ENCODE measurements at places on chromosomes 4 and X.

DNA sequence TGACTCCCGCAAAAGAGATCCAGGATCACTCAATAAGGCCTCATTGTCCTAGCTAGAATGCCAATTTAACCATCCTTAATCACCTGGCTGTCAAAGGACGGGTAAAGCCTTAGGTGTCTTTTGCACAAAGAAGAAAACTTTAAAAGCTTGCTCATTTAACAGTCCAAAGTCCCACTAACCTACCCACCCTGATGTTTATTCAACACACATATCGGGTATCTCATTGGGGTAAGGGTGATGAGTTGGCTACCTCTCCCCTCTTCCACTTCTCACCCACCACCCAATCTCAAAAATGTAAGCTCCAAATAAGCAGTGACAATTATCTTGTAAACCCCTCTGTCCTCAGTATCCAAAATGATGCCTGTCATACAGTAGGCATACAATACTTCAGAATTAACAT is 988 bp upstream of the SRD5A3 start:
- H3K27me3 ChIP-seq: no peaks in the 10 kb centered on the region
- peaks cover 13% of the 10 kb centered on the region for H3K4me1 ChIP-seq
- DNase-seq: no peak
- peak overlapping the region; percentile 90 for H3K27ac ChIP-seq
- H3K4me3 ChIP-seq: no peak overlapping the region

DNA sequence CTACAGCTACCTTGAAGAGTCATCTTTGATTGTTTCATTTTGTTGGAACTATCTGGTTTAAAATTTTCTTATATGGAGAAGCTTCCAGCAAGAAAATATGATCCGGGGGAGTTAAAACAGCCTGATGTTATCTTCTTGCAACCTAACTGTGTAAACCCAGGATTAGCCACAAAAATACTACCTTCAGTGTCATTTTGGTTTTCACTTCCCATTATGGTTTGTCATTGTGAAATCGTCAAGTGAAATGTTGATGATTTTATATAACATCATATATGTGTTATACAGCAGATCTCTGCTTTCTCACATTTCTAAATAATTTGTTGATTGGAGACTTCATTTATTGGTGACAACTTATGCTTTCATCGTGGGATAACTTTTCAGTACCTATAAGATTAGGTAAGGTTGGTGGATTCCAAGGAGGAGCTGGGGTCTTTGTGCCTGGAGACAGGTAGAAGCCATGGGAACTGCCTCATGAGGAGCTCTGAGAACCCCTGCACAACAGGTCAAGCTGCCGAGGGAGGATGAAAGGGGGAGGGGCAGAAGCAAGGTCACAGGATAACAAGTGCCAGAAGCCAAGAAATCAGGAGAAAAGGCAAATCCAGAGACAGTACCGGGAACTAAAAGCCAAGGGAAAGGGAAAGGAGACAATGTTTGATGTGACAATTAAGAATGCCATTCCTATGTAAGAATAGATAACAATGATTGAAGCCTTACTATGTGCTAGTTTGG is 7.2 kb downstream of the ARHGAP24 start:
- H3K27me3 ChIP-seq: no peaks in the 10 kb centered on the region
- H3K27ac ChIP-seq: no peak overlapping the region
- DNase-seq: no peak
- no peaks in the 10 kb centered on the region for H3K4me1 ChIP-seq
- no peaks in the 10 kb centered on the region for H3K36me3 ChIP-seq
- no peak overlapping the region for H3K4me3 ChIP-seq

DNA sequence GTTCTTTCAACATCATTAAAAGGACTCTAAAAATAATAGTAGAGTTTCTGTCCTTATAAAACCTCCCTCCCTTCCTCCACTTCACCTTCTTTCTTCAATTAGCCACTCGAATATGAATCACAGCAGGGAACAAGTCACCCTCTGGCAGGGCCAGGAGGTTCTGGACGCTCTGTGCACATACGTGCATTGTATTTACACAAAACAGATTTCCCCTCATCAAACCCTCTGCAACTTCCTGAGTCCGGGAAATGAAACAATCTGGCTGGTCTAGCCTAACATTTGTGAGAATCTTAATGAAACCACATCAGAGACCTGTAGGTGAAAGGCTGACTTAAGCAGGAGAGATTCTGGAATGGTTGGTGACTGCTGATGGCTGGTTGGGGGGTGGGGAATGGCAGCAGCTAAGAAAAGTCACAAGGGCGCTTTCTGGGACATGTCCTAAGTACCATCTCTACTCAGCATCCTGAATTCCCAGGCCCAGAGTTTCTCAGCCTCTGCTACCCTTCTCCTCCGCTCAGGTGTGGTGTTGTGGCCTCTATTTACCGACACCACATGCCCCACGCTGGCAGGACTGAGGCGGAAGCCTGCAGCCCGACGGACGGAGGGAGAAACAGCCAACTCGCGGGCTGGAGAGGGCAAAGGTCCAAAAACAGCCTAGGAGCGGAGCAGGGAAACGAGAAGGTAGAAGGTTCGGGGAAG is 1.0 kb downstream of the ZDHHC9 start:
- H3K27ac ChIP-seq: peak overlapping the region; percentile 82
- H3K36me3 ChIP-seq: no peaks in the 10 kb centered on the region
- peak; percentile 68 for DNase-seq
- H3K4me1 ChIP-seq: no peaks in the 10 kb centered on the region

GRCh38 chr4:165516281-165516833 is 137.5 kb downstream of the CPE start:
- no peak overlapping the region for H3K27ac ChIP-seq
- no peak overlapping the region for H3K4me3 ChIP-seq
- no peaks in the 10 kb centered on the region for H3K4me1 ChIP-seq
- no peaks in the 10 kb centered on the region for H3K27me3 ChIP-seq

GRCh38 chr4:8847331-8847730 is 24.3 kb downstream of the HMX1 start:
- no peaks in the 10 kb centered on the region for H3K4me1 ChIP-seq
- H3K27me3 ChIP-seq: peaks cover 58% of the 10 kb centered on the region
- H3K27ac ChIP-seq: no peak overlapping the region

DNA sequence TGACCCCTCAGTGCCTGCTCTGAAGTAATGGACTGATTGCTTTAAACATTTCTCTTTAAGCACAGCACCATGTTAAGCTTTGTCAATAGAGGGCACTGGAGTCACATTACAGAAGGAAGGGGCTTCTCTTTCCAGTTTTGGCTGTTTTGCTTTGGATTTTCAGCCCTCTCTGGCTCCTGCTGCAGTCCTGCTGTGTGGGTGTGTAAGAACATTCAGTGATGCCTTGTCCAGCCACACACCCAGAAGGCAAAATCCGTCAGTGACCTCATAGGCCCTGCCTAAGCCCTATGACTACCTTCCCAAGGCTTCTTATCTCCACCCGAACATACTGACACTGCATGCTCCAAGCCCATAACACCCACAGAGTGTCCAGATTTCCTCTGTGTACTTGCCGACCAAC is 215.3 kb upstream of the CTSO start:
- no peak for DNase-seq
- no peak overlapping the region for H3K4me3 ChIP-seq
- no peaks in the 10 kb centered on the region for H3K27me3 ChIP-seq
- no peaks in the 10 kb centered on the region for H3K36me3 ChIP-seq
- H3K27ac ChIP-seq: no peak overlapping the region

DNA sequence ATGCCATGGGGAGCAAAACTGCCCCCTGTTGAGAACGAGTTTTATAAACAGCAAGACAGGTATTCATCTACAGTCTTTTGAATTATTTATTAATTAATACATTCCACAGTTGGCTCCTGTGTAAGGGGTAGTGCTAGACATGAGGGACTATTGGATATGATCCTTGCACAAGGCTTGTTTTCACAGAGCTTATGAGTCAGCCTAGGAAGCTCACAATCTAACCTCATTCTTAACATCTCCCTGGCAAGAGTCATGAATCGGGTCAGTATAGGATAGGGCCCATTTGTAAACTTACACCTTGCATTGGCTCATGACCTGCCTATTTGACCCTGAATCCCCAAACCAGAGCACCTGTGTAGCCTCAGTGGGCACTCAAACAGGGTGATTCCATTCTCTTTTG is 209.1 kb upstream of the HCCS start:
- H3K4me3 ChIP-seq: no peak overlapping the region
- no peaks in the 10 kb centered on the region for H3K27me3 ChIP-seq
- no peak for DNase-seq
- no peak overlapping the region for H3K27ac ChIP-seq

Data from tibial artery (tissue), 4 donors.